ENCODE measurements at places on chromosomes 12 and 14. TPM values are rescaled to one million over a fixed set of nuclear protein-coding genes. Genes with fewer than 3 reads are reported as not detected.

TBX3 gene
- 13.7 TPM for total RNA-seq

C14orf132 gene
- 3.7 TPM for total RNA-seq

TSHR gene
- not detected for total RNA-seq

AHNAK2 gene
- total RNA-seq = 10.4 TPM

Measured in Daoy (cell line).